RKO (cell line): ENCODE measurements at places on chromosomes 11 and 22.

DNA sequence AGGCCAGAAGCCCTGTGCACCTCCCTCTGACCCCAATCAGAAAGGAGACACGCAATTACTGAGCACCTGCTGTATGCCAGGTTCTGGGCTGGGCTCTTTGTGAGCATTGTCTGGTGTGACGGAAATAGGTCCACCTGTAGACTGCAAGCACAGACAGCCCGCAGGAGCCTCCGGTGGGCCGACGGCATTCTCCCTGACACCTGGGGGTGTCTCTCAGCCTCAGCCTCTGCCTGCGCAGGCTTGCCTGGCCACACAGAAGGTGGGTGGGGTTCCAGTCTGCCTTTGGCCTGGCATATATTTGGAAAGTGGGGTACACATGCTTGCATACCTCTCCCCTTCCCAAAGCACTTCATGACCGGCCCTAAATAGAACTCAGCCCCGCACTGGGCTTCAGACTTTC, 129.3 kb downstream of the BUD13 start:
- no peak for DNase-seq

DNA sequence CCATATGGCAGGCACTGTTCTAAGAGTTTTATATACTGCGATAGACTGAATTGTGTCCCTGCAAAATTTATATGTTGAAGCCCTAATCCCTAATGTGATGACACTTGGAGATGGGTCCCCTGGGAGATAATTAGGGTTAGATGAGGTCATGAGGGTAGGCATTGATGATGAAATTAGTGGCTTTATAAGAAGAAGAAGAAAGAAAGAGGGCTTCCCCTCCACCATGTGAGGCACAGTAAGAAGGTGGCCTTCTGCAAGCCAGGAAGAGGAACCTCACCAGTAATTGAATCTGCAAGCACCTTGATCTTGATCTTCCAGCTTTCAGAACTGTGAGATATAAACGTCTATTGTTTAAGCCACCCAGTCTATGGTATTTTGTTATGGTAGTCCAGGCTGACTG, 46.6 kb upstream of the TENM4 start:
- DNase-seq = no peak

DNA sequence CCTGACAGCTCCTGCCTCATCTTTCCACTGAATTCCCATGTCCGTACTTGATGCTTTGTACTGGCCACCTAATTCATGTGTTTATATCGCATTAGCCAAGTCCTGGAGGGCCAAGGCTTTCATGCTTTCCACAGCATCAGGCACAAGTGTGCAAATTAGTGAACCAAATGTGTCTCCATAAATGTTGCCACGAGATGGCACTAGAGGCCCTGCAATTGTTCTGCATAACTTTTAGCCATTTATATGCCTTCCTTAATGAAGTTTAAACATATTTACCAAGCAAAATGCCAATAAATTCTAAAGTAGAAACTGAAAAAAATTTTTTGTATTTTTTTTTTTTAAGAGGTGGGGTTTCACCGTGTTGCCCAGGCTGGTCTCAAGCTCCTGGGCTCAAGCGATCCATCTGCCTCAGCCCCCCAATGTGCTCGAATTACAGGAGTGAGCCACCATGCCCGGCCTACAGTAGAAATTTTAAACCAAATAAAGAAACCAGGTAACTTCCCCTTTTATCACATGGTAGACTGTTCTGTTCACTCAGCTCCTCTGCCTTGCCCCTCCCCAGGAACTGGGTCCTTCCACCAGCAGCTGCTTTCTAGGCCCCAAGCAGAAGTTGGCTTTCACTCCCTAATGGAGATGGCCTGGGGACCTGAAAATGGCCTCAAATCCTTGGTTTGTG, 20.8 kb upstream of the IL18BP start:
- peak; percentile 59 for DNase-seq

DNA sequence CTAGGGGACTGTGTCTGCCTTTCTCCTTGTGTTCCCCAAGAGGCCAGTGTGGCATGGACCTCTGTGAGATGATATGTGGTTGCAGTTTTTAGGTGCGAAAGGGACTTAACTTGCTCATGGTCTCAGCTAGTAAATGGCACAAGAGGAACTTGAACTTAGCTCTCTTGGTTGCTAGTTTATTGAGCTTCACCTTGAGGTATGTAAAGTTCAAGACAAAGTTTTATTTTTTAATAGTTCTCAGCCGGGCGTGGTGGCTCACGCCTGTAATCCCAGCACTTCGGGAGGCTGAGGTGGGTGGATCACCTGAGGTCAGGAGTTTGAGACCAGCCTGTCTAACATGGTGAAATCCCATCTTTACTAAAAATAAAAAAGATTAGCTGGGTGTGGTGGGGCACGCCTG, 71.6 kb upstream of the SUSD2 start:
- no peak for DNase-seq

GRCh38 chr11:27276141-27276540, 86.9 kb downstream of the CCDC34 start:
- no peak for DNase-seq

DNA sequence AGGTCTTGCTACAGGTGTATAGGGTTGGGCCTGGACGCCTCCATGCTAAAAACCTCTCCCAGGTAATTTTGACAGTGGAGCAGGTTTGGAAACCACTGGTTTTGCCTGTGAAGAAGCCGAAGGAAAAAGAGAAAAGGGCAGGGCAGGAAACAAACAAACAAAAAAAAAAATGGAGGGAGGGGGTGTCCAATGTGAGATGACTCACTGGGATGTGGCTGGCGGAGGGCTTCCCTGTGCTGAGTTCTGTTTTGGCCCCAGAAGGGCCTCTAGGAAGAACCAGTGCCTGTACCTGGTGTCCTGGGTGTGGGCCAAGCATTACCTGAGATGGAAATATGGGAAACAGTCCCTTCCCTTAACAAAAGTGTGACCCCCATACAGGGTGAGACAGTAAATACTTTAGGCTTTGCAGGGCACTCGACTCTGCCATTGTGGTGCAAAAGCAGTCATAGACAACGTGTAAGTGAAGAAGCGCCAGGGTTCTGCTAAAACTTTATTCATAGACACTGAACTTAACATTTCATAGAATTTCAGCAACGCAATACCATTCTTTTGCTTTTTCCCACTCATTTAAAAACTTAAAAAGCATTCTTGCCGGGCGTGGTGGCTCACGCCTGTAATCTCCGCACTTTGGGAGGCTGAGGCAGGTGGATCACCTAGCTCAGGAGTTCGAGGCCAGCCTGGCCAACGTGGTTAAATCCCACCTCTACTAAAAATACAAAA, 9.5 kb upstream of the DGKZ start:
- DNase-seq = no peak

DNA sequence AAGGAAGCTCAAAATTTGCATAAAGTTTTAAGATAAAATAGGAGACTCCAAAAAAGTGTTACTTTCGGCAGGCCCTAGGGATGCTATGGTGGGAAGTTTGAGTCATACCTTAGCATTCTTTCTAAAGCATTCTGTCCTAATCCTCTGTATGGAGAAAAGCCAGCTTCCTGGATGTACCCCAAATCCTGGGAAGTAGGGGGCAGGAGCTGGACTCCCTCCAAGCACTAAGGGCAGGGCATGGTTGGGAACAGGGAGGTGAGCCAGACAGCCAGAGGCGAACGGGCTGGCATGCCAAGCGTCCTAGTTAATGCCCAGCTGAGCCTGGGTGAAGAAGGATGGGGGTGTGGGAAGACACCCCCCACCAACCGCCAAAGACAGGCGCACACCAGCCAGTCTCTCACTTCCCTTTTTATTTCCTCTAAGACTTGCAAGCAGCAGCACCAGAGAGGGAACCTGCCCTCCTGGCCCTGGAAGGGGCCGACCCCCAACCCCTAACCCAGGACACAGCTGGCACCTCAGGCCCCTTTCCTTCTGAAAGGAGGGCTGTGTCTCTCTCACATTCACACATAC, 23.9 kb downstream of the RTN4RL2 start:
- DNase-seq = no peak
